Stimulated activated CD8-positive, alpha-beta memory T cell treated with anti-CD3 and anti-CD28 coated beads, Interleukin-4, amount 100 ng/mL, for 1 hour (primary cell): ENCODE measurements at places on chromosomes 4 and X.

GRCh38 chr4:76420188-76420761 is 666 bp downstream of the CCDC158 start:
- DNase-seq: no peak

DNA sequence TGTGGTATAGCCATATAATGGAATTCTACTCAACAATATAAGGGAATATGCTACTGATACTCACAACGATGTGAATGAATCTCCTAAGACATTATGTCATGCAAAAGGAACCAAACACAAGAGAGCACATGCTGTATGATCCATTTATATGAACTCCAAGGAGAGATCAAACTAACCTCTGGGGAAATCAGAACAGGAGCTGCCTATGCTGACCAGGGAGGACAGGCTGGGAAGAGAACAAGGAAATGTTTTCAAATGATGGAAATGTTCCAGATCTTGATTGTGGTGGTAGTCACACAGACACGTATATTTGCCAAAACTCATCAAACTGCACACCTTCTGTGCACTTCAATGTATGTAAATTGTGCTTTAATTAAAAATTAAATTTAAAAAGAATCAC is 175.3 kb downstream of the BCOR start:
- DNase-seq: no peak

GRCh38 chrX:129957241-129958082 is 25.0 kb upstream of the BCORL1 start:
- DNase-seq: no peak

- no peak for DNase-seq
Observed at GRCh38 chr4:70915036-70915815, 13.1 kb downstream of the MOB1B start.

DNA sequence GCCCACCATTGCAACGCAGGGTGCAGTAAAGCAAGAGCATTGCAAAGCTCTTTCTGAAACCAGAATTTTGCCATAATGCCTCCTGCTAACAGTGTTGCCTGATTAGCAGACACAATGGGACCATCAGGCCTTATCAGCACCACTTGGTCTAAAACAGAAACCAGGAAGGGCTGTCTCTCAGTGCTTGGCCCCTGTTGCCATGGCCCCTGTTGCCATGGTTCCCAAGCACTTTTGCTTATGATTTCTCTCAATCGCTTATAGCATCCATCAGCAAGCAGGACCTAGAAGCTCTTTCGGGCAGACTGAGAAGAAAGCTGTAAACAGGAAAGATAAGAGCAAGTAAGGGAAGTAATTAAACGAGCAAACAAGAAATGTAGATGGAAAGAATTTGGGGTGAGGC is 36.8 kb downstream of the RTL5 start:
- DNase-seq: no peak

DNA sequence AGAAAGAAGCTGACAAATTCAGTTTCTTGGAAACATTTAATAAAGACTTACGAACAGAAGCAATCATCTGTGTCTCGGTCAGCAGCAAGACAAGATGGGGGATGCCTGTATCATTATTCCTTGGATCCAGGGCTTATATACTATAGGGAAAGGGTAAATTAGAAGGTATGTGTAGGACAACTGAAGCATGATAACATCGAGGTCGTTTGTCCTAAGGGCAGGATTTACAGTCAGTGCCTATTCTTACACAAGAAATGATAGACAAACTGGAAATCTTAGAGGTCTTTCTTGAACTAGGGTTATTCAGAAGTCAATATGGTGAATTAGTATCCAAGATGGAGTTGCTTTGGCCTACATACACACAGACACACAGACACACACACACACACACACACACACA is 553.0 kb downstream of the STPG2 start:
- no peak for DNase-seq

DNA sequence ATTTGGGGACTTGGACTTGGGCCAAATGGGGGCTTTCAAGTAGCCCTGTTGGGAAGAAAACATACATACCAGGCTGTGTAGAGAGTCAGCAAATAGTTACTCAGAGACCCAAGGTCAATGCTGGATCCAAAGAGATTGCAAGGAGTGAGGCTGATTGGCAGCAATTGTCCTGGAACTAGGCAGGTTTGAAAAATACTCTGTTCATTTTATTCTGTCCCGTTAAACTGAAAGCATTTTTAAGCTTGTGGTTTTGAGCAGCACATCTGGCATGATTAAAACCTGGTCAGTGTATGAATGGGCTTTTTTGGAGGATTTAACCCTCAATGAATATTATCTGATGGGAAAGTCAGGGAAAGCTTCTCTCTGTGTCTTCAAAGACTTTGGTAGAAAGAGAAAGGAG is 294.3 kb upstream of the BOD1L1 start:
- no peak for DNase-seq

DNA sequence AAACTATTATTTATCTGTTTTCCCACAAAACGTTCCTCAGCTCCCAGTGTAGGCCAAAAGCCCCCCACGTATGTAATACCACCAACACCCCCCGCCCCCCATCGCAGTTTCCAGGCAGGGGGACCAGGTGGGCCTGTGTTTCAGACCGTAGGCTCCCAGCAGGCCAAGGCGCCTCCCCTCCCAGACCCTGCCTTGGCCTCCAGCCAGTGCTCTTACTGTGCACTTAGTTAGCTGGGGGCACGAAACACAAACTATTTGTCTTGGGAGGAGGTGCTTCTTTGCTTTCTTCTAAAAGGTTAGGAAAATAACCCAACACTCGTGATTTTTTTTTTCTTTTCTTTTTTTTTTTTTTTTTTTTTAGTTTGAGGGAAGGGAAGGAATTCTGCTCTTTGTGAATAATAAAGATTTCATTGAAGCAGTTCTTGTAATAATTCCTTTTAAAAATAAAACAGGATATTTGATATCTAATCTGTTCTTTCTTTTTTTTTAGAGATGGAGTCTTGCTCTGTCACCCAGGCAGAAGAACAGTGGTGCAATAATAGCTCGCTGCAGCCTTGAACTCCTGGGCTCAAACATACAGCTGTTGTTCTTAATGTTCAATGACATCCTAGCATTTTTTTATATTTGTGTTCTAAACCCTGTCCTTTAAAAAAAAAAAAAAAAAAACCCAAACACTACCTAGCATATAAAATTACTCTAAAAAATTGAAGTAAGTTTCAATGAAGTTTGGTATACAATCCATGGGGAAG is 83.0 kb upstream of the CLDN34 start:
- no peak for DNase-seq

DNA sequence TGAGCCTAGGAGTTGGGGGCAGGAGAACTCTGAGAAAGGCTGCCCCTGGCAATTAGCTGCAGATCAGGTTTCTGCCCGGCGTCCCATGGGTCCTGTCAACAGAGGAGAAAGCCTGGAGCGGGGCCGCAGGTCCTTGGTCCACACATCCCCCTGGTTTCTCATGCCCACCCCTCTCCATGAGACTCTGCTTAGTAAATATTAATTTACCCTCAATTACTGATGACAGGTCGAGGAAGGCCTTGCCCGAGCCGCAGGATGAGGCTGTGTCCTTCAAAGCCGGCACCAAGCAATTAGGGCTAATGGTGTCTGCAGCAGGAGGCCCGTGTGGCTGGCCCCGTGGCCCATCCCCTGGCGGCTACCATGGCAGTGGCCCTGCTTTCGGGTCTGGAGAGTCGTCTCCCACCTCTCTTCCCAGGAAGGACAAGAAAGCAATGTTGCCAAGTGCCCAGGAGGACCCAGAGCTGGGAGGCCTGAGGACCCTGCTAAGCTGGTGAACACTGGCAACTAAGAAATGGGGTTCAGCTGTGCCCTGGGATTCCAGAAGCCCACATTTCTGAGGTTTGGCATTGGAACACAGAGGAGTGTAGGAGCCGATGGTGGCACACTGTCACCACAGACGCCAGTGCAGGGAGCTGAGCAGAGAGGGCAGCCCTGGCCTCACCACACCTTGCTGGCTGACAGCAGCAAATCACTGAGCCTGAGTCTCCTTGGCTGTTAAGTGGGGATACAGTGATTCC is 114.6 kb downstream of the CPZ start:
- DNase-seq: no peak

DNA sequence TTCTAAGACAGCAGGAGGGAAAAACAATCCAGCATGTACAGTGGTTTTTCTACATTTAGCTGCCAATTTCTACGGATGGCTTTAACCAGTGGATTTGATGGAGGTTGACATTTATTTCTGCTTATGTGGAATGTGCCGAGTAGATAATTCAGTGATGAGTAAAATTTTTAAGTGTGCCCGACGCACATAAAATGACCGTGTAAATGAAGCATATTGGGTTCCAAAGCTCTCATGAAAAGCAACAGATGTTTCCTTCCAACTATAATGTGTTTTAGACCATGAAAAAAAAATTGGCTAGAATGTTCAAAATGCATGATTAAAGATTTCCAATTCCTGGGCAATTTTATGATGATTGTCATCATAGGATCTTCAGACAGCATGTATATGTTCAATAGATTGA is 14.1 kb downstream of the INPP4B start:
- DNase-seq: no peak

- no peak for DNase-seq
Observed at GRCh38 chrX:135086197-135086854, 34.0 kb downstream of the ETDB start.

- DNase-seq: no peak
Observed at GRCh38 chr4:38568768-38569167, 95.2 kb upstream of the KLF3 start.

DNA sequence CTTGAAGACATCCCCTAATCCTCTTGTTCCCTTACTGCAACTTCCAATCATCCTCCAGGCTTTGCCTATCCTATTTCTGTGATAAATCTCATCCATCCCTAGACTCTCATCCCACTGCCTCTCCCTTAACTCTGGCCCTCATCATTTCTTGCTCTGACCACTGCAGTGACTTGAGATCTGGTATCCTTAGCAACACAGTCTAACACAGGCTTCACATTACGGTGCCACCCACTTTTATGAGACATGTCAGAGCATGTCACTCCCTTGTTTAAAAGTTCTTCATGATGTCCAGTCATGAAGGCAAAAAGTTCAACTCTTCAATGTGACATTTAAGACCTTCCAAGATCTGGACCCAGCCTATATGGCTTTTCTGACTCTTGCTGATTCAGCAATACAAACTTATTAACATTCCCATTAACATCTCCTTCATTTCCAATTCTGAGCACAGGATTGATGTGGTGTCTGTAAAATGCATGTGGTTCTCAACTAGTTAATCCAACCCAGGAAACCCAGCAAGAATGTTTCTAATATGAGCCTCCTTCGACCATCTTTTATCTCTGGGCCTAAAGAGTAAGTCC is 64.0 kb downstream of the OR13H1 start:
- no peak for DNase-seq

DNA sequence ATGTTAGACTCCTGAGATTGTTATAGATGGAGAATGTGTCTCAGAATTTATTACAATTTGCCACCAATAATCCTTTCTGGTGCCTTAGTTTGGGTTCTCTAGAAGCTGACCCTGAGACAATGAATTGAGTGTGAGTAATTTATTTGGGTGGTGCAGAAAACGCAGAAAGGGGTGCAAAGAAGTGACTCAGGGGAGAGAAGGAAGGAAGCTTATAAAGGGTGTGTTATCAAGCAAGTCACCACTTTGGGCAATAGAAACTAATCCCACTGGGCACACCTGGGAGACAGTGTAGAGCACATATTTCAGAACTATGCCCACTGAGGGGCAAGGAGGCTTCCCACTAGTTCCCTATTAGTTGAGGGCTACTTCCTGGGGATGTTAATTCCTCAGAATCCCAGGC is 320.6 kb downstream of the MID1IP1 start:
- DNase-seq: no peak

DNA sequence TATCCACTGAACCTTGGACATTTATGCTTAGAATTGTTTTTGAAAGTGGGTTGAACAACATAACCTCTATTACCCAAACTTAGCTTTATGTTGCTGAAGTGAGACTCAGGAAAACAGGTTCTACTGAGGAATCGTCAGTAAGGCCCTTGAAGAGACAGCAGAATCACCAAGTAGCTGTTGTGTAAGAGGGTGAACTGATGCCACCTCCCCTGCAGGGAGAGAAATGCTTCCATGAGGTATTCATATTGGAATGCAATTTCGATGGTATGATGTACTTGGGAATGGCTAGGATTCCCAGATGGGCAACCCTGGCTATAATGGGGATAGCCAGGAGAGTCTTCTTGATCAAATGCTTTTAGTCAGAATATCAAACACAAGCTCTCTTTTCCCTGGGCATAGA is 4.1 kb upstream of the SCRG1 start:
- DNase-seq: no peak

DNA sequence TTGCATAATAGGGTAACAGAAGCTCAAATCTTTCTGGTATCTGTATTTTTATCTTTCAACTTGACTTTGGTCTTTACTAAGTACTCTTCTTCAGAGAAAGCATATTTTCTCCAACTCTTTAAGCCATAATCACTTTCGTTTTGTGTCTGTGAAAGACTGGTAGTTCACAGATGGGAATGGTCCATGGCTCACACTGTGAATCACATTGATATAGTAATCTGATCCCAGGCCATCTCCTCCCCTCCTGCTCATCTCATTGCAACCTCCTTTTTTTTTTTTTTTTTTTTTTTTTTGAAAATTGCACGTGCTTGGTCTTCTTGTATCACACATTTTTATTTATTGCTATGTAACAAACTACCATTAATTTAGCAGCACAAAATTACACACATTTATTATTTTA is 694.5 kb upstream of the SLIT2 start:
- no peak for DNase-seq

- DNase-seq: no peak
Observed at GRCh38 chr4:27790911-27791310, 930.3 kb downstream of the STIM2 start.

- no peak for DNase-seq
Observed at GRCh38 chr4:6710282-6710681, 617 bp upstream of the MRFAP1L1 start.

- no peak for DNase-seq
Observed at GRCh38 chrX:37904833-37905232, 57.5 kb upstream of the DYNLT3 start.

DNA sequence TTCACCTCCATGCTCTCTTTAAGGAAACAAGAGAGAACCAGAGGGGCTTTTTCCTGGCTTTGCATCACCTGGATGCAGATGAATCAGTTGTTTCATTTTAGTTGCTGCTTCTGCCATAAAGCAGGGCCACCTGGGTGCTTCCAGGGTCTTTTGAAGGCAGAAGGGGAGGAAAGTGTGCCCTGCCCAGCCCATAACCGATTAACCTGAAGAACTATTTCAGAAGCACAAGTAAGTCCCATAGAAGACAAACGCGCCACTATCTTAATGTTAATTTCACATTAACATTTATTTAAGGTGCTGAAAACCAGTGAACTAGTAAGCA is 32.1 kb downstream of the IRF2 start:
- no peak for DNase-seq

- DNase-seq: no peak
Observed at GRCh38 chr4:102789317-102789717, 28.5 kb upstream of the MANBA start.

DNA sequence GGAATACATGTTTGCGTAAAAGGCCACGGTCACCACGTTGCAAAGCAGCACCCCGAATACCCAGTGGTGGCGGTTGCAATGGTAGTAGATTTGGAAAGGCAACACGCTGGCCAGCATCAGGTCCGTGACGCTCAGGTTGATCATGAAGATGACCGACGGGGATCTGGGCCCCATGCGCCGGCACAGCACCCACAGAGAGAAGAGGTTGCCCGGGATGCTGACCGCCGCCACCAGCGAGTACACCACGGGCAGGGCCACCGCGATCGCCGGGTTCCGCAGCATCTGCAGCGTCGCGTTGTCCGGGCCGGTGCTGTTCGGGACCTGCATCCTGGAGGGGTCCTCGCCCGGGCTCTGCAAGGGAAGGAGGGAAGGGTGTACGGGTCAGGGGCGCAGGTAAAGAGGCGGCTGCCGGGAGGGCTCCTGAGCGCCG is 13.5 kb upstream of the ASMTL start:
- DNase-seq: no peak

- DNase-seq: no peak
Observed at GRCh38 chr4:4712800-4713528, 146.5 kb upstream of the MSX1 start.
